Hematopoietic multipotent progenitor cell (in vitro differentiated cells): ENCODE measurements at places on chromosomes 2 and 18. TPM values are rescaled to one million over a fixed set of nuclear protein-coding genes. Genes with fewer than 3 reads are reported as not detected.

DNA sequence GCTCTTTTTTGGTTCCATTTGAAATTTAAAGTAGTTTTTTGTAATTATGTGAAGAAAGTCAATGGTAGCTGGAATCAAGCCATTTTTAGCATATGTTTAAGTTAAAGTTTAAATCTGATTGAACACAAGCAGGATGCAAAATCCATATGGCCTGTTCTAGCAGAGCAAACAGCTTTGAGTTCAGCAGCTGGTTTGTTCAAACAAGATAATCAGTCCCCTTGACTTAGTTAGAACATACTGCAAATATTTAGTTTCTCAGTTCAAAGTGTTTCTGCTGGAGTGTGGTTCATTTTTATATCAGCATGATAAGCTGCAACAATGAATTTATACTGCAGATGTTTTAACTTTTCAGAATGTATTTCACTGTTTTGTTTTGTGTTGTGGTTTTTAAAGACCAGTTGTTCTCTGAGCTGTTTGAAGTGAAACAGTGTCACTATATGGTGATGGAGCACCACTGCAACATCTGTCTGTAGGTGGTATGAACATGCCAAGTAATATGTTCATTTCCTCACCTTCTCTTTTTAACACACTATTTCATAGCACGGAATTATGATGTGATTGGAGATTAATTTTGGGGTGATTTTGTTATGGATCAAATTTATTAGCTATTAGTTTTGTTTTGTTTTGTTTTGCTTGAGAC lies 125.3 kb downstream of the COL4A4 start:
- no peak for DNase-seq

GRCh38 chr2:237935740-237936452 lies 30.9 kb upstream of the UBE2F start:
- DNase-seq, result no peak

DNA sequence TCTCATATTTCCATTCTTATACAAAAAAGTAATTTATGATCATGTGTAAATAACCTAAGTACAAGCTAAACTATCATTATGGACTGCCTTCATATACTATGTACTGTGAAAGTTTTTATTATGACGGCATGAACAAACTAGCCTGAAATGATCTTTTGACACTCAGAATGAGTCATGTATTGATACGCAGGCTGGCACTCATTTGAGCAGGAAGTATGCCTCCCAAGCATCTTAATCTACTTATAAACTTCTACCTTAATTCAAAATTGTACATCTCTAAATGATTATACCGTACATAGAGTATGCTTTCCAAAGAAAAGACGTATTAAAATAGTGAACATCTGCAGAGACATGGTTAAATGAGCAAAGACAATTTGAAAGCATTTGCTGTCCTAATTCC lies 207.1 kb upstream of the SPOPL start:
- DNase-seq, result no peak

The NT5C1B gene
- total RNA-seq, result not detected
